ENCODE measurements at places on chromosomes 12 and 14. TPM values are rescaled to one million over a fixed set of nuclear protein-coding genes. Genes with fewer than 3 reads are reported as not detected.

Gene CARMIL3
- 0.47 TPM for total RNA-seq

Gene ING4
- 14.7 TPM for total RNA-seq

Gene SYNDIG1L
- not detected for total RNA-seq

Gene TPCN1
- 18.5 TPM for total RNA-seq

Gene DIO3
- total RNA-seq, result 0.06 TPM

Gene THTPA
- 13.3 TPM for total RNA-seq

Gene RIMBP2
- not detected for total RNA-seq

Gene OXA1L
- total RNA-seq, result 161 TPM

Gene LMNTD1
- total RNA-seq, result not detected

Gene DPPA3
- not detected for total RNA-seq

Gene GUCY2C
- total RNA-seq, result 0.06 TPM

Gene CRIP2
- total RNA-seq, result 101 TPM

Gene PROX2
- not detected for total RNA-seq

Gene MMP14
- total RNA-seq, result 1.3 TPM

Gene FIGNL2
- 0.38 TPM for total RNA-seq

Gene SDR9C7
- not detected for total RNA-seq

Gene TSPAN8
- total RNA-seq, result not detected

Gene SPATA7
- total RNA-seq, result 4.3 TPM

Gene CLEC7A
- not detected for total RNA-seq

Gene MSI1
- total RNA-seq, result 1.3 TPM

Gene KLHDC1
- 0.25 TPM for total RNA-seq

Gene IRF9
- total RNA-seq, result 16.7 TPM

Gene IFNG-AS1
- total RNA-seq, result not detected

Gene ERP27
- total RNA-seq, result not detected

Gene HRK
- total RNA-seq, result 0.75 TPM
